ENCODE measurements at places on chromosomes 2 and 18.

DNA sequence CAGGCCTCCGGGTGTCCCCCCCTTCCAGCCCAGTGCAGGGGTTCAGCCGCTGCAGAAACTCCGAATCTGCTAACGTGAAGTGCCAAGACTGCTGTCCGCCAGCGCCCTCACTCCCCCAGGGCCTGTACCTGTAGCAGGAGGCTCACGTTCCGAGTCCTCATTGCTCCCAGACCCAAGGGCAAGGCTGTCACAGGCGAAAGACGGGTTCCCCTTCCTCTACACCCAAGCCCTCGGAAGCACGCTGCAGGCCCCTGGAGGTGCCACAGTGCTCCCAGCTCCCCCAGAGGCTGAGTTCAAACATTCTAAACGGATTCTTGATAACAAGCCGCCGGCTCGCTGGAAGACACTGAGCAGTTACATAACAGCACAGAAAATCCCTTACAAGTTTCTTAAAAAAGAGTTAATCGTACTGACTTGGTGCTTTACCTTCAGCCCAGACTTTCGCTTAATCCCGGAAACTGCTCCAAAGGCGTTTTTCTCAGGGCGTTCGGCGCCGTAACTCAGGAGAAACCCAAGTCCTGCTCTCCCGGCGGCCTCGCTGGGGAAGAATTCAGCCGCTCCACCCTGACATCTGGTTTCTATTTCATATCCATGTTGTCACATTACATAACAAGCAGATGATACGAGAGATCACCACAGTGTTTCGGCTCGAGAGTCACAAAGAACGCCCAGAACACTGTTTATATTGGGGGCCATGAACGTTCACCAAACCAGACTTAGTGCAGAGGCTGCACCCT is 92.0 kb downstream of the HDAC4 start:
- peak; percentile 32 for DNase-seq

DNA sequence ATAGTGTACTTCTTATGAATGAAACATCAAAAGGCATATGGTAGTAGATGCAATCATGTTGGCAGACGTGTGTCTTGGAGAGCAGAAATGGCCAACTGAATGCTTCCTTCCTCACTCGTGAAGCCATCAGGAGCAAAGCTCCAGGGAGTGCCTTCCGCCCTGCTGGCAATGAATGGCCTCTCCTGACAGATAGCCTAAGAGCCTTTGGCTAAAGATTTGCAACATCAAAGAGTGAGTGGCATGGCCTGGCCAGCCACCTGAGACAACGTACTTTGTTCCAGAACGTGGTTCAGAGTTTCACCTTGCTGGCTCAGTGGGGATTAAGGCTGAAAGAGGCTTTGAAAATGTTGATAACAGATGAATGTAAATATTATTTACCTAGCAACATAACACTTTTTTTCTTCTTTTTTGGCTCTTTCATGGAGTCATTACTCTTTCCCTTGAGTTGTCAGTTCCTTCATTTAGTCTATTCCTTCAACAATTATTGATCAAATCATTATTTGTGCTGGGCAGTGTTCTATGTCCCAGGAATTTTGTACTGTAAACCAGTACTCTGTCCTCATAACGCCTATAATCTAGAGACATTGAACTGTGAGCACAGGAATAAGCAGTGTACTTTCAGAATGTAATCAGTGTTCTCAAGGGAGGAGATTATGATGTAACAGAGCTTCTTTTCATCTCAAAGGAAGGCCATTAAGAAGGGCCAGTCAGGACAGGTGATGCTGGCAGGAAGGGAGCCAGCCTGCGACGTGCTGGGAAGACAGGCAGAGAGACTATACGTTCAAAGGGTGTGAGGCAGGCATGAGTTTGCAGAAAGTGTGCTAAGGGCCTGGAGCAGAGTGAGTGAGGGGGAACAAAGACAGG is 59.4 kb upstream of the SH3RF3 start:
- DNase-seq, result no peak

DNA sequence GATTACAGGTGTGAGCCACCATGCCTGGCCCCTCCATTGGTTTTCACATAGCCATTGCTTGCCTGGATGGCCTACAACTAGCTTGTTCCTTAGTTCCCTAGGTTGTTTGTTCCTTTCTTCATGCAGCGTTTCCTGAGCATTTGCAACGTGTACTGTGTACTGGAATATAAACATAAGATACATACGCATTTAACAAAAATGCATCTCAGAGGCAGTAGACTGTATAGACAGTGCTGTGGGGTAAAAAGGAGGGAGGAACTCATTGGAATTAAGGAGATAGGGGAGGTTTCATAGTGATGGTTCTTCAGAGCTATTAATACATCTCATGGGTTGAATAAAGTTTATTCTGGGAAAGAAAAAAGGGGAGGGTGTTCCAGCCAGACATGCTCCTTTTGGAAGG is 260.5 kb upstream of the RASGRP3 start:
- DNase-seq, result no peak

DNA sequence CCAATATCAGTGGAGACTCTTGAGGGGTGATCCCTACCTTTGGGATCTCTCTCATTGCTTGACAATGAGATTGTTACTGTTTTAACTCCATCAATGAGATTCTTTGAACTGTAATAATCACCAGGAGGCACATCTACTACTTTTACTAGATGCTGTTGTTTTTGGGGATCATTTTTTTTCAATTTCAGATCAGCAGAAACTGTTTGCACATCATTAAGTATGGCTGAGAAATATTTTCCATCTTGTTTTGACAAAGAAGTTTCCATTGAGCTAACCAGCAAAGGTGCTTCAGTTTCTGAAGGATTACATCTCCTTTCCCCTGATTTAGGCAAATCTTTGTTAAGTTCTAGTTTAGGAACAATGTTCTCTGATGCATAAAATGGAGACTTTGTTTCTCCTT is 54.8 kb upstream of the SLC4A10 start:
- no peak for DNase-seq

DNA sequence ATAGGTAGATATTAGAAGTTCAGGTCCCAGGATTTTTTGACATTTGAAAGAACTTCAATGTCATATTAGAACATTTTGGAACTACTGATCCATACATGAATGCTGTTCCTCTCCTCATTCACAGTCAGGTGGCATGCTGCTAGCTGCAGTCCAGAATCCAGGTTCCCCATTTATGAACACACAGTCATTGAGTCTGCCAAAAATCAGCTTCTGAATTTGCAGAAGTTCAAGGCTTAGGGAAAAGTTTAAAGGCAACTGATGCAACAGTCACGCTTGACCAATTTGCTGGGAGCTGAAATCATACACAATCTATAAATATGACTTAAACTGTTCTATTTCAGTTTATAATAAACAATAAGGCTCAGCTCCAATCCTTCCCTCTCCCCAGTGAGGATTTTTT is 17.3 kb upstream of the TTR start:
- peak; percentile 83 for DNase-seq

GRCh38 chr2:179273461-179273962 is 8.9 kb upstream of the SESTD1 start:
- no peak for DNase-seq

DNA sequence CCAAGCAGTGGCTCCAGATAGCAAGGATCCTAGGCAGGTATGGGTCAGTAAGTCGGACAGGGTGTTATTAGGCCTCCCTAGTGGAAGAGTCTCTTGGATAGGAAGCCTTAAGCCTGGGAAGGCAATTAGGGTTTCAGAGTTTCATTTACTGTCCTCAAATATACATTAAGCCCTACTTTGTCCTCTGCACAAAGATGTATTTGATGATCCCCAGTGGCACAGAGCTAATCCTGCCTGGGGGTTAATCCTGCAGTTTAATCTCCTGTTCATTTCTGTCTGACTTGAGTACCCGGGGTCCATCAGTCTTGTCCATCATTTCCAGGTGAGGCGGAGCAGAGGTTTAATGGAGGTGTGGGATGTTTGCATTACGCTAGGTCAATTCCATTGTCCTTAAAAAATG is 62.0 kb downstream of the MTCL1 start:
- DNase-seq, result no peak

DNA sequence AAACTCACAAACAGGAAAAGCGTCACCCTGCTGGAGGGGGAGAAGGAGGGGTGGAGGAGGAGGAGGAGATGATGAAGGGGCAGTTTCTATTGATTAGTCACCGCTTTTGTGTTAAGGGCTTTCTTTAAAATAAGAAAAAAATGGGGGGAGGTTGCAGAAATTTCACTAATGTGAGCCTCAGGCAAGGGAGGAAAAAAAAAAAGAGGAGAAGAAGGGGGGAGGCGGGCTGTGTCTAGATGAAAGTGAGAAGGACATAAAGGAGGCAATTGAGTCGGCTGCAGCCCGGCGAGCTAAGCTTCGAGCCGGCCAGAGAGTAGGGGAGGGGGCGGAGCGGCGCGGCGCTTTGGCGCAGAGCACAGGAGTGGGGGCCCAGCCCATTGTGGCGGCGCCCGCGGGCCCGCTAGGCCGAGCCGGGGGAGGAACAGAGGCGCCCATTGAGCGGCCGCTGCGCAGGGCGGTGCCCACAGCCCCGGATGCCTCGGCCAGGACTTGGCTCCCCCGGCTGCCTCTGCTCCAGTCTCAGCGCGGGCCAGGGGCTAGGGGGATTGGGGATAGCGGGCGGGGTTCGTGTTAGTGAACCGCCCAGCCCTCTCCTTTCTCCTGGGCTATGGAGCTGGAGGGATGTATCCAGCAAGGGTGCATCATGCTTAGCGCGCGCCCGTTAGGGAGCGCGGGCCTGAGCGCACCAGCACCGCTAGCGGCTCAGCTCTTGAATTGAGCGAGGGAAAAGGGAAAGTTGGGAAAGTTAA is 7.9 kb downstream of the PAX3 start:
- DNase-seq, result no peak
